ENCODE measurements at places on chromosomes 5 and 9.

DNA sequence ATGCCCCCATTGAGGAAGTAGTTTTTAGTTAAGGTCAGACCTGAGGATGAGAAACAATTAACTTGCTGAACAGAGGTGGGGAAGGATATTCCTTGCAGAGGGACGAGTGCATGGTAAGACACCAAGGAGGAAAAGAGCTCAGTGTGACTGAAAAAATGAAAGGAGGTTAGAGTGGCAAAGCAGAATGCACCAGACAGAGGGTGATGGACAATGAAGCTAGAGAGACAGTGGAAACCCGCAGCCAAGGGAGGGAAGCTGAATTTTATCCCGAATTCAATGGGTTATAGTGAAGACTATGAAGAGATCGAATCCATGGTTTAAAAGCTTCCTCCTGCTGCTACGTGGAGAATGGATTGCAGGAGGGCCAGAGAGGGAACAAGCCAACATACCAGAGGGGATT is 206.8 kb downstream of the FBN2 start:
- no peak for DNase-seq

DNA sequence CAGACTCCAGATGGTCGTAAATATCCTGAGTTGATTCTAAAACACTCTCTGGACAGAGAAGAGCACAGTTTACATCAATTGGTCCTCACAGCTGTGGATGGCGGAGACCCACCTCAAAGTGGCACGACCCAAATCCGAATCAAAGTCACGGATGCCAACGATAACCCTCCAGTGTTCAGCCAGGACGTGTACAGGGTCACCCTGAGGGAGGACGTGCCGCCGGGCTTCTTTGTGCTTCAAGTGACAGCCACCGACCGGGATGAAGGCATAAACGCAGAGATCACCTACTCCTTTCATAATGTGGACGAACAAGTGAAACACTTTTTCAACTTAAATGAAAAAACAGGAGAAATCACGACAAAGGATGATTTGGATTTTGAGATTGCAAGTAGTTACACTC is 891 bp downstream of the PCDHGB2 start:
- no peak for DNase-seq

- no peak for DNase-seq
These were observed 82.8 kb downstream of the CAAP1 start for GRCh38 chr9:26809795-26810194.

DNA sequence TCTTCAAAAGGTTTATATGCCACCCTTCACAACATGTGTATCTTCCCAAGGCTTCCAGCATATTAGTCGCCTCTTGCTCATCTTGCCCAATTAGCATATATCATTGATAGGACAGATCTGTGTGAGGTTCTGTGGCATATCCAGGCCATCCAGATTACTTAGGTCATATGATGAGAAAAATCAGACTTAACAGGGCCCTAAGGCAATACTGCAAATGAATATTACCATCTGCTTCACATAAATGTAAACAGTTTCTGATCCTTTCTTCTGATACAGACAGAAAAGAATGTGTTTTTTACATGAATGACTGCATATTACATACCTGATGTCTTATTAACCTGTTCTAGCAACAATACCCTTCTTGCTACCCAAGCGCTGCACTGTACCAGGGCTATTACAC is 41.3 kb upstream of the GHR start:
- no peak for DNase-seq

DNA sequence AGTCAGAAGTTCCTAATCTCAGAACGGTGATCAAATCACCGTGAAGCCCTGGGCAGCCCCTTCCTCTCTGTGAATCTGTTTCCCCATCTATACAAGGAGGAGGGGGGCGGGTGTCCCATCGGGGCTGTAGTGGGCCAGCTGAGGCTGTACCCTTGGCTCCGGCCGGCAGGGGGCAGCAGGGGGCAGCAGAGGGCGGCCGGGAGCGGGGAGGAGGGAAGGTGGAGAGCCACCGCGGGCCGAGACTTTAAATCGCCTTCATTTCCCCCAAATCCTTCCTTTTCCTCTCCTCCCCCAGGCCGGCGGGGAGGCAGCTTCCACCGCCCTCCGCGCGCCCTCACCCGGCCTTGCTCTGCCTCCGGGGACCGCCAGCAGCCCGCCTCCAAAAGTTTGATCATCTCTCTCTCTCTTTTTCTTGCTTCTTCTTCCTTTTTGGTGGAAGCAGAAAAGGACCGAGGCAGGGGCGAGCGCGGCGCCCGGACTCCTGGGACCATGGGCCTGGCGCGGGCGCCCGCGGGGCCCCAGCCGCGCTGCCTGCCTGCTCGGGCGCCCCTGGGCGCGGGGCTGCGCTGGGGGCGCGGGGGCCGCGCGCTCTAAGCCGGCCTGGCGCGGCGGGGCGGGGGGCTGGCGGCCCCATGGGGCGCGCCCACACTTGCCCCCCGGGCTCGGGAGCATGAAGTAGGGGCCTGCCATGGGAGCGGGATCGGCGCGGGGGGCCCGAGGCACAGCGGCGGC is at the start of gene COL27A1:
COL27A1 (plus strand) TSS at position 275 of the 732 bp plus-strand sequence; CDS start at position 689, 414 bp downstream.
- DNase-seq: no peak

GRCh38 chr9:79362100-79363081 is 209.4 kb upstream of the TLE4 start:
- no peak for DNase-seq

GRCh38 chr9:18447131-18447530 is 26.8 kb upstream of the ADAMTSL1 start:
- DNase-seq: no peak

DNA sequence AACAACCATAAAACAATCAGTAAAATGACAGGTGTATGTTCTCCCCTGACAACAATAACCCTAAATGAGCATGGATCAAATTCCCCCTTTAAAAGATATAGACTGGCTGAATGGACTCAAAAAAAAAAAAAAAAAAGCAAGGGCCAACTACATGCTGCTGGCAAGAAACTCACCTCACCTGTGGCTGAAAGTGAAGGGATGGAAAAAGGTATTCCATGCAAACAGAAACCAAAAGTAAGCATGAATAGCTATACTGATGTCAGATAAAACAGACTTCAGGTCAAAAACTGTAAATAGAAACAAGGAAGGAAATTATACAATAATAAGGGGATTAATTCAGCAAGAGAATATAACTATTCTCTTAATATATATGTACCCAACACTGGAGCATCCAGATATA is 54.2 kb upstream of the SSBP2 start:
- no peak for DNase-seq

DNA sequence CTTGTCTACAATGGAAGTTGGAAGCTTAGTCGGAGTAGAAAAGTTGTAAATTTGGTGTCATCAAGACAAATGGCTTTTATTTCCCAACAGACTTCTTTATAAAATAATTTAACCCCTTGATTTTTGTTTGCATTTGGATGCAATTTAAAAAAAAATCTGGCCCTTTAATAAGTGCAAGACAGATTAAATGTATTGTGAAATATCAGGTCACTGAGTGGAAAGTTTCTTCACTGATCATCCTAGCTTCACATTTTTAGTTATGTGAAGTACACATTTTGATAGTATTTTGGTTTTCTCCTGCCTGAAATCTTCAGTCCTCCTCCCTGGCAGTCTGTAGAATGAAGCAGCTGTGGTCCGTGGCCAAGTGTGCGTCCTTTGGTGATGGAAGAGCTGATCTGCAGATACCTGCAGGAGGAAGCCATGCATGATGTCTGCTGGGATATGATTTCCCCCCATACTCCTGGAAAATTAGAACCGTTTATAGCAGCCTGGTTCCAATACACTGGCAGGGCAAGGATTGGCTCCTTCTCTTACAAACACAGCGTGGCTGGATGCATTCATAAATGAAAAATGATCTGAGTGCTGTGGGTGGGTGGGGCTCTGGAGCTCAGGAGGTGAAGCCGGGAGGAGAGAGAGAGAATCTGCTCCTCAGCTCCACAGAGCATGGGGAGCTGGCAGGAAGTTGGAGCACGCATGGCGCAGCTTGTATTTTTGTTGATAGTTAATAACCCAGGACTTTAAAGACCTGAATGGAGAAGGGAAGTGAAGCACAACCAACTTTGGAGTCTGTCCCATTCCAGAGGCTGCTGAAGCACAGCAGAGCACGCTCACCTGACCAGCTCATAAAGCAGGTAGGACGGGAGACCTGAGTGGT is 238.4 kb downstream of the GOLPH3 start:
- no peak for DNase-seq

DNA sequence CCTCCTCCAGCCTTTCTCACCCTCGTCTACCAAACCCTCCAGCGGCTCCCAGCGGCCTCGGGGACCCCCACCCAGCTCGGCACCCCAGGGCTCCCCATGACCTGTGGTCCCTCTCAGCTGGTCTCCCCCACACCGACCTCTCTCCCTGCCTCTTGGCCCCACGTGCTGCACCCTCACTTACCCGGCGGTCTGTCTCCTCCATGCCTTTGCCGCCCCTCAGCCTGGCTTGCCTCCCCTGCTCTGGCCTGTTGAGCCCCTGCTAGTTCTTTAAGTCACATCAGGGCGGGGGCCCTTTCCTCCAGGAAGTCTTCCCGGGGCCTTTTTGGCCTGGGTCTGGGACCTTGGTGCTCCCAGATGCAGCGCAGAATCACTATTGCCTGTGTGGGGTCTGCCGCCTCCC is 81.5 kb downstream of the LMX1B start:
- no peak for DNase-seq

DNA sequence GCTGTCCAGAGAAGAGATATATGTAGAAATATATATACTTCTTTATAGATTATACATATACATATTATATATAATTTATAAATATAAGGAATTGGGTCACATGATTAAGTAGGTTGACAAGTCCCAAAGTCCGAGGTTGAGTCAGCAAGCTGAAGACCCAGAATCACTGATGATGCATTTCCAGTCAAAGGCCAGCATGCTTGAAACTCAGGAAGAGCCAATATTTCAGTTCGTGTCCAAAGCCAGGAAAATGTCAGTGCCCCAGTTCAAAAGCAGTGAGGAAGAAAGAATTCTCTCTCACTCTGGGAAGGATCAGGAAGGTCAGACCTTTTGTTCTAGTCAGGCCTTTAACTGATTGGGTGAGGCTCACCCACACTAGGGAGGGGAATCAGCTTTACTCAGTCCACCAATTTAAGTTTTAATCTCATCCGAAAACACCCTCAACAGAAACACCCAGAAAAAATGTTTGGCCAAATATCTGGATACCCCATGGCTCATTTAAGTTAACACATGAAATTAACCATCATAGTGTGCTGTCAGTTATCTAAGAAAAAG is 42.0 kb upstream of the LVRN start:
- no peak for DNase-seq

GRCh38 chr5:101585366-101585765 is 682.3 kb upstream of the ST8SIA4 start:
- no peak for DNase-seq

DNA sequence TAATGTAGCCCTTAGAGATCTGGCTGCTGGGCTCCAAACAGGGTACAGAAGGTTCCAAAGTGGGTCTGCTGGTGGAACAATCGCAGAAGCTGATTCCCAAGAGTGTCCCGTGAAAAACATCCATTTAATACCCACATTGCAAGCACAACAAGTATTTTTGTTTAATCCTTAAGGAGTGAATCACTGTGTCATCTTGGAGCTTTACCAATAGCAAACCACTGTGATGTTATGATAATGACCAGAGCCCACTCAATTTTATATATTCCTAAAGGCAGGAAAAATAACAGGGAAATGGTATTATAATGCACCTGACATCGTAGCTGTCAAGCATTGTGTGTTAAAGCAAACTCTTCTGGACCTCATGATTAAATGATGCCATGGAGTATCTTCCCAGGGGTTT is 291.9 kb downstream of the FBXL7 start:
- no peak for DNase-seq

DNA sequence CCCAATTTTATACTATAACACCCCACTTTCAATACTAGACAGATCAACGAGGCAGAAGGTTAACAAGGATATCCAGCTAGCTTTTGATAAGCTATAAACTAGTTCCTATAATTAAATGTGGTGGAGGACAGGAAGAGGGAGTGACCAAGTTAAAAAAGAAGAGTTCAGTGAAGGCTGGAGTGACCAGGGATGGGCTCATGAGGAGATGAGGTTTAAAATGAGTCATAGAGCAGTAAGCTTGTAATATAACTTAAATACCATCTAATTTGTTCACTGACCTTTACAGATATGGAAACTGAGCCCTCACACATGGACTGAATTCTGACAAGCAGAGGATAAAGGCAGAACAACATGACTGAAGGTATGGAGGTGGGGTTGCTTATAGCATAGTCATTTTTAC is 284.5 kb downstream of the SPATA31D1 start:
- DNase-seq: no peak

DNA sequence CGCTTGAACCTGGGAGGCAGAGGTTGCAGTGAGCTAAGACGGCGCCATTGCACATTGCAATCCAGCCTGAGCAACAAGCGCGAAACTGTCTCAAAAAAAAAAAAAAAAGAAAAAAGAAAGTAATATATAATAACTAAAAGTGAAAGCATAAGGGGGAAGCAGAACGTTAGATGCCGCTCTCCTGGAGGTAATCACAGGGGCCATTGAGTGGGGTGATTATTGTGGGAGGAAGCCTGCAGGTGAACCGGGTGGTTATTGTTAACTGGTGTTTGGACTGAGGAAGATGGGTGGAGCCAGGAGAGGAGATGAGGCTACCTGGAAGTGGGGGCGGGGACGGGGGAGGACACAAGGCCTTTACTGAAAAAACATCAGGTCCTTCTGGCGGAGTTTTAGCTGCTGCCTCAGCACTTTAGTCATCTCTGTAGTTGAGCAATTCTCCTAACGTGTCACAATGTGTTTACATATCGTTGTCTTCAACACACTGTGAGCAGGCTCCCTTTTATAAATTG is 5.3 kb upstream of the TJP2 start:
- no peak for DNase-seq

DNA sequence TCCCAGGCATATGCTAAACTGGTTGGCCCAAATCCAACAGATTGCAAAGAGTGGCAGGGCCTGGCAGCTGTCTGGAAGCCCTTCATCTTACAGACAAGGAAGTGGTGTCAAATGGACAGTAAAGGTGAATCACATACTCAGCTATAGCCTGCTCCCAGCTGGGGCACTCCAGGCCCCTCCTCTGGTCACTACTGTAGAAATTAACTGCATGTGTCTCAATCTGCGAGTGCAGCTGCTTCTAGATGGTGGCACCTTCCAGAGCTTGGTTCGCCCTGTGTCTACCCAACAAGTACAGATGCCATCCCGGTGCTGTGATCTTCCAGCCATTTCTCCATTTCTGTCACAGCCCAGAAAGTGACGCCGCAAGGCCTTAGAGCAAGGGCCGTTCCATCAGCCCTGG is 50.2 kb downstream of the OTULIN start:
- DNase-seq: no peak

- no peak for DNase-seq
These were observed 234.8 kb downstream of the AUH start for GRCh38 chr9:91126761-91127445.

DNA sequence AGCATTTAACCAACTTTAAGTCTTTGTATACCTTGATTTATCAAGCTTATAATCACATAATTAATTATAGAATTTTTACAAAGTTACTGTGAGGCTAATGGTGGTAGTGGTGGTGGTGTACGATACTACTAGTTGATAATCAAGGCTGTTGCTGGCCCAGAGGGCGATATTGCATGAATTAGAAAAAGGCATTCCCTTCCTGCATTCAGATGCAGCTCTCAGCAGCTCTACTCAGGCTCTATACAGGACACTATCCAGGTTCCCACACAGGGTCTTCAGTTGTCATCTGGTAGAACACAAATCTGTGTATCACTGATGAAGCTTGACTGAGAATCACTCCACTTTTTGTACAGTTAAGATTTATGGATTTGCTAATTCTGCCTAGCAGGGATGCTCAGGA is 562.8 kb upstream of the C9orf72 start:
- no peak for DNase-seq

- DNase-seq: no peak
These were observed 66.9 kb downstream of the FER start for GRCh38 chr5:108814551-108814950.
